ENCODE measurements at places on chromosomes 1 and 21.

DNA sequence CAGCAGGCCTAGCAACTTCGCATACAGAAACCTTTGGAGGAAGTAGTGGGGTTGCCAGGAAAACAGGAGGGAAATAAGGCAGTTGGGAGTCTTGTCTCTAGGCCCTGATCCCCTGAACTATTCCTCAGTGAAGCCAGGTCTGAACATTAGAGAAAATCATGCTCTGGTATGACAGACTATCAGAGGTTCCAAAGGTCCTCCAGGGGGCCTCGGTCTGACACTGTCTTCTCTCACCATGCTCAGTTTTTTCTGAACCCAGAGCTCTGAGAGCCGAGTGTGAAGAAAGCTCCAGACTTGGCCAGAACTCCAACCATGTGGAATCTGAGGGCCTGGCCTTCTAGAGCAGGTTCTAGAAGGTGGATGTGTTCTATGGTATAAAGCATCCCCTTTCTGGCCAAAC, 4.0 kb downstream of the TOMM40L start:
- DNase-seq: no peak

DNA sequence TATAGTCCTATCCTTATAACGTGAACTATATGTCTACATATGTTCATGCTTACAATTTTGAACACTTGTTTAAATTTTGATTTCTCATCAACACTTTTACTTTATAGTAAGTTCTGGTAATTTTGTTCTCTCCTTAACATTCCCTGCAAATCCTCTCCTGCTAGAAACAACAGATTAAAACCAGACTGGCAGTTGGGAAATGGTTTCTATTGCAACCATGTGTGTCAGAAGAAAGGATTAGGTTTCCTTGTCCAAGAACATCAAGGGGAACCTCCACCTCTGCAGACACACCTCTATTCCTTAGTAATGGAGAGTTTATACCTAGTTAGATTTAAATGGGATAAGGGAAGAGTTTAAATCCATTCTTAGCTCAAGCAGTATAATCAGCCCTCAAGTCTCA, 3.3 kb upstream of the WARS2 start:
- no peak for DNase-seq

DNA sequence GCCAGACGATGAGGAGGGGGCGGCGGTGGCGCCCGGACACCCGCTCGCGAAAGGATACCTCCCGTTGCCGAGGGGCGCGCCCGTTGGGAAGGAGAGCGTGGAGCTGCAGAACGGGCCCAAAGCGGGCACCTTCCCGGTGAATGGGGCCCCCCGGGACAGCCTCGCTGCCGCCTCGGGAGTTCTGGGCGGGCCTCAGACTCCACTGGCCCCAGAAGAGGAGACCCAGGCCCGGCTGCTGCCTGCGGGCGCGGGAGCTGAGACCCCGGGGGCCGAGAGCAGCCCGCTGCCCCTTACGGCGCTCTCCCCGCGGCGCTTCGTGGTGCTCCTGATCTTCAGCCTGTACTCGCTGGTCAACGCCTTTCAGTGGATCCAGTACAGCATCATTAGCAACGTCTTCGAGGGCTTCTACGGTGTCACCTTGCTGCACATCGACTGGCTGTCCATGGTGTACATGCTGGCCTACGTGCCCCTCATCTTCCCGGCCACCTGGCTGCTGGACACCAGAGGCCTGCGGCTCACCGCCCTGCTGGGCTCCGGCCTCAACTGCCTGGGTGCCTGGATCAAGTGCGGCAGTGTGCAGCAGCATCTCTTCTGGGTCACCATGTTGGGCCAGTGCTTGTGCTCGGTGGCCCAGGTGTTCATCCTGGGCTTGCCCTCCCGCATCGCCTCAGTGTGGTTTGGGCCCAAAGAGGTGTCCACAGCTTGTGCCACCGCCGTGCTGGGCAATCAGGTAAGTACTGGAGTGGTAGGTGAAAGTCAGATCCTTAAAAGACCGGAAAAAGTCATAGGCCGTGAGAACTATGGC, 588 bp downstream of the FLVCR1 start:
- DNase-seq: no peak

DNA sequence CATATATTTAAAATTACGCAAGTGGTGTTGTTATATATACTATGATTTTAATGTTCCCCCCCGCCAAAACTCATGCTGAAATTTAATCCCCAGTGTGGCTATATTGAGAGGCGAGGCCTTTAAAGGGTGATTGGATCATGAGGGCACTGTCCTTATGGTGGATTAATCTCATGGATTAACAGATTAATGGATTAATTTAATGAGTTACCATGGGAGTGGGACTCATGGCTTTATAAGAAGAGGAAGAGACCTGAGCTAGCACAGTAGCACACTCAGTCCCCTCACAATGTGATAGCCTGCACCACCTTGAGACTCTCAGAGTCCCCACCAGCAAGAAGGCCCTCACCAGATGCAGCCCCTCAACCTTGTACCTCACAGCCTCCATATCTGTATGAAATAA, 34.8 kb downstream of the C1orf198 start:
- no peak for DNase-seq

DNA sequence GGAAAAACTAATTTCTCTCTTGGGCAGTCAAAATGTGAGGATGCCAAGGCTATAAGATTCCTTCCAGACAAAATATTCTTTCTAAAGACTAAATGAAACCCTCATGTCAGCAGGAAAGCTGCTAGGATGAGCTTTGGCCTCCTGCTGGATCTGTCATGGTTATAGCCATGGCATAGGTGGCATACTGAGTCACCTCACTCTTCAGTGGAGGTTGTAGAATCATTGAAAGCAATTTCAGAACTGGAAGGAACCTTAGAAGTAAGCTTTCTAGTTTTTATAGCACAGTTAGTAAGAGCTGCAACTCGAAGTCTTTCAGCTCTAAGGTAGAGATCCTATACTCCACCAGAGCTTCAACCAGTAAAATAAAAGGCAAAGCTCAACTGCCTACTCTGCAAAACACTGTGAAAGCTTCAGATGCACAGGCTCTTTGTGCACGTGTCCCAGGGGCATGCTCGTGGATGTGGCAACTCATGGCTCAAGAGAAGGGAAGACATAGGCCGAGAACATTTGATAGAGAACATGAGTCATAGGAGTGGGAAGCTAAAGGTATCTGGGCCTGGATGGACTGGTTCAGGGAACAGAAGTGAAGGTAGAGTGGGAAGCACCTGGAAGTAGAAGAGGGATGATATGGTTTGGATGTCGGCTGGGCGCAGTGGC, 5.8 kb downstream of the AVPR1B start:
- DNase-seq: no peak

DNA sequence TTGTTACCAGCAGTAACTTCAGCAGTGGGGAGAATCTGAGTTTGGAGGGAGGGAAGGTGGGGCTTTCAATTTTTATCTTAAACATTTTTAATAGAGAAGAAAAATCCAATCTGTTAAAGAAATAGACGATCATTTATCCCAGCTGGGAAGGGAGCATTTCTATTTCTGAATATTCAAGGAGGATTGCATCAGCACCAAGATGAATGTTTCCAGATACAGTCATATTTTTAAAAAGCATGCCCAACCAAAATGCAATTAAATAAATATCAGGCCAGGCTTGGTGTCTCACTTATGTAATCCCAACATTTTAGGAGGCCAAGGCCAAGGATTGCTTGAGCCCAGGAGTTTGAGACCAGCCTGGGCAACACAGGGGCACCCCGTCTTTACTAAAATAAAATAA, 1.7 kb upstream of the ATP1A4 start:
- DNase-seq: no peak

GRCh38 chr1:7967651-7968050, 6.1 kb downstream of the PARK7 start:
- DNase-seq: no peak

- no peak for DNase-seq
Observed at GRCh38 chr1:61898658-61899057, 156.4 kb downstream of the PATJ start.

DNA sequence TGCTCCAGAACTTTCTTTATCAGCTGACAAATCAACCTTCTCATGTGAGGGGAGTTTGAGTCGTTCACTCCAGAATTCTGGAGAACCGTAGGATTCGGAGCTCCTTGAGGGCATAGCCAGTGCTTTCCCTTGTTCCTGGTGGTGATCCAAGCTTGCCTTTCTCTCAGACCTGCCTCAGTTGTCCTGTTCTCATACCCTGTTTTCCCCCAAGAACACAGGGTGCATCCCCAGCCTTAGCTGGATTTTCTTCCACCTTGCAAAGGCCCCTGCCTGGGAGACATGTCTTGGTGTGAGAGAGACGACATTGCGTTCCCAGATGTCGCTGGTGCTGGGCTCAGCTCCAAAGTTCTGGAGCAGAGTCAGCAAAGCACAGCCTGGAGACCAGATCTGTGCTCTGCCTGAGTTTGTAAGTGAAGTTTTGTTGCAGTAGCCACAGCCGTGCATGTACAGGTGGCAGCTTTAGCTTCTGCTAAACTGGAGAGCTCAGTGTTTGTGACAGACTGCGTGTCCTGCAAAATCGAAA, 40.0 kb downstream of the ABCG1 start:
- DNase-seq: no peak

- DNase-seq: no peak
Observed at GRCh38 chr1:18175530-18176377, 68.2 kb downstream of the IGSF21 start.

DNA sequence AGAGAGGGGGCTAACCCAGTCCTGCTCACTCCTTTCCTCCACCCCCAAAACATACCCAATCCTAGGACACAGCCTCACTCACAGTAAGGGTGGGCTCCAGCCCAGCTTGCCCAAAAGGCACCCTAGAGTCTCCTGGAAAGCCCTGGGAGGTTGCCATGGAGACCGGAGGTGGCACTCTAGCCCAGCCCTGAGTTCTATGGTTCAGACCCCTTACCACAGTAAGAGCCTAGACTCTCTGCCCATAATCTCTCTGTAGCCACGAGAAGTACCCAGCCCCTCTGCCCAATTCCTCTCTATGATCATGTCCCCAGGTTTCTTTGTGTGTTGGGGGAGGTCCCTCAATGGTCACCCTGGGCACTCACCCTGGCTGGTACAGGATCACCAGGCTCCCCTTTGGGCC, 14.4 kb downstream of the COL16A1 start:
- no peak for DNase-seq

DNA sequence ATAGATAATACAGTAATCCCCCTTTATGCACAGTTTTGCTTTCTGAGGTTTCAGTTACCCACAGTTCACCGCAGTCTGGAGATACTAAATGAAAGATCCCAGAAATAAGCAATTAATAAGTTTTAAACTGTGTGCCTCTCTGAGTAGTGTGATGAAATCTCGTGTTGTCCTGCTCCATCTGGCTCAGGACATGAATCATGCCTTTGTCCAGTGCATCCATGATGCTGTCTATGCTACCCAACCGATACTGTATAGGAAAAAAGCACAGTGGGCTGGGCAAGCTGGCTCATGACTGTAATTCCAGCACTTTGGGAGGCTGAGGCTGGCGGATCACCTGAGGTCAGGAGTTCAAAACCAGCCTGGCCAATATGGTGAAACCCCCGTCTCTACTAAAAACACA, 85.0 kb upstream of the SLC2A1 start:
- no peak for DNase-seq

GRCh38 chr1:231611111-231611510, 15.5 kb upstream of the DISC1 start:
- no peak for DNase-seq

GRCh38 chr1:175209493-175209921, 16.9 kb upstream of the KIAA0040 start:
- no peak for DNase-seq

DNA sequence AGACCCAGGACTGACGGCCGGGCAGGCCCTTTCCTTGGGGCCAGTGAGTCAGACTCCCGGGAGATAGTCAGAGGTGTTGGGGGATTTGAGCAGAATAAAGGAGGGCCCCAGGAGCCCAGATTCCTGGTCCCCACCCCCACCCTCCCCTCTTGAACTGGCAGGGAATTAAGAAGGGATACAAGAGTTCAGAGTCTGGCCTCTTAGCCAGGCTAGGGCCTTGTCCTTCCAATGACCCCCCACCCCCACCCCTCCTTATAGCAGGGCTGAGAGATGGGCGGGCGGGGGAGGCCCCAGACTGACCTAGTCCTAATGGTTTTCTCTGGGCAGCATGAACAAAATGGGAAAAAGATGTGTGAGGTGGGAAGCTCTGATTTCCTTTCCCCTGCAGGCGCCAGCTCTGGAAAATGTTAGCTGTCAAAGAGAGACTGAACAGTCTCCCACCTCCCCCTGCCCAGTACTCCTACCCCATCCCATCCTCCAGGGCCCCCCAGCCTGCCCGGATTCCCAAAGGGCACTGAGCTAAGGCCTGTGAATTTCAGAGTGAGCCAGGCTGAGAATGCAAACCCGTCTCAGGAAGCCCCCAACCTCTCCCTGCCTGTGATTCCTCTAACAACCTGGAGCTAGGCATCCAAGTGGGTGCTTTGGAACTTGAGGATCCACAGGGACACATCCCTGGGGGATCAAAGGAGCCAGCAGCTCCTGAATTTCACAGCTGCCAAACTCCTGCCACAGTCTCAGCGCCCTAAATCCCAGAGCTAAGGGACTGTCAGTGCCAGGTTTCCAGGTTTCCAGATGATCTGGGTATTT, 5.8 kb upstream of the CRABP2 start:
- no peak for DNase-seq

DNA sequence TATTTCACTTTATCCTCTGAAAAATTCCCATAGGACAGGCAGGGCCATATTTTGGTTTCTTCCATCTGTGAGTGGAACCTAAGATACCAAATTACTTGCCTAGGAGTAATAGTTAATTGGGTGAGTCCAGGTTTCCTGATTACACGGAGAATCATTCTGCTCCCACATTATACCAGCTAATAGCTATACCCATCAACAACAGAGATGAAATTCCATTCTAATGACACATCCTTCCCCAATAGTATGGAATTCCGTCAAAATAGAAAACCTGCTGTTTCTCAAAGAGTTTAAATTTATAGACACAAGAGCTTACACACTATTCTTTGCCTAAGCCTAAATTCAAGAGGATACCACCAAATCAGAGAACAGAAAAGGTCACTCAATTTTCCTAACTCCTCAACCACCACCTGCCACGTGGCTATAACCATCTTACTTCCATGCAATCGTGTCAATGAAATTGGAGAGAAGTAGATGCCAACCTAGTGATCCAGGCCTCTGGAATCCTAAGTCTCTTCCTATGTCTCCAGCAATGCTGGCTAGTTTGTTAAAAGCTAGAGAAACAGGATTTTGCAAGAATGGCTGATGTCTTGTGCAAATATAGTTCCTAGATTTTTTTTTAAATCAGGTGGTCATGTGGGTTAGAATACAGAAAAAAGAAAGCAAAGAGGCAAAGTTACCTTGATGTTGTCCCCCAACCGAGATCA, 6.2 kb downstream of the PPT1 start:
- no peak for DNase-seq

GRCh38 chr1:220746851-220747250, 1.3 kb upstream of the MTARC2 start:
- DNase-seq: no peak
